ENCODE measurements at places on chromosomes 1 and 21.

DNA sequence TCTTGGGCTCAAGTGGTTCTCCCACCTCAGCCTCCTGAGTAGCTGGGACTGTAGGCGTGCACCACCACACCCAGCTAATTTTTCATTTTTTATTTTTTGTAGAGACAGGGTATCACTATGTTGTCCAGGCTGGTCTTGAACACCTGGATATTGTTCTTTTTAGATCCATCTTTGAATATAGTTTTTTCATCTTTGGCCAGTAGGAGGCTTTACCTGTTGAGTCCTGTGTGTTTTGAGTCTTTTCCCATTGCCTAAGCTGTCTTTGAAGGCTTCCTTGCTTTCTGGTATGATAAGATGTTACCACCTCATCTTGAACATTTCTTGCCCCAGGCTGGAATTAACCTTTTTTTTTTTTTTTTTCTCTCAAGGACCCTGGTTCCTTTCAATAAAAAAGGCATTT is 387.8 kb upstream of the RUNX1 start:
- peak; percentile 9 for DNase-seq

GRCh38 chr1:170716835-170717429 is 53.0 kb downstream of the PRRX1 start:
- DNase-seq: no peak

DNA sequence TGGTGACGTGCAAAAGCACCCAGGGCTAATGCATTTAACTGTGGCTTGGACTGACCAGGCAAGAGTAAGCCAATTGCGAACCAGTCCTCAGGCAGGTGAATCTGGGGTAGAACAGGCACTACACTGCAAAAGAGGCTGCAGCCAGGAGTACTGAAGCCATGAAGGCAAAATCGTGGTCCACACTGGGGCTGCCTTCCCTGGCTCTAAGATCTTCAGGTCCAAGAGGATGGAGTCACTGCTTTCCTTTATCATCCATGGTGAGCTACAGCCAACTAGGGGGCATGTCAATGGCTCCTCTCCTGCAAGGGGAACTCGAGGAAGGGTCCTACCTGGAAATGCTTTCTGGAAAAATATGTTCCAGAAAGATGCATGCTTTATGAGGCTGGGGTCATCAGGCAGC is 100.6 kb upstream of the AJAP1 start:
- no peak for DNase-seq

GRCh38 chr1:236303675-236304074 is 21.9 kb upstream of the ERO1B start:
- no peak for DNase-seq

- DNase-seq: no peak
Observed at GRCh38 chr1:164937291-164937690, 378.3 kb downstream of the PBX1 start.

GRCh38 chr1:197440715-197441114 is 172.7 kb downstream of the CRB1 start:
- no peak for DNase-seq

DNA sequence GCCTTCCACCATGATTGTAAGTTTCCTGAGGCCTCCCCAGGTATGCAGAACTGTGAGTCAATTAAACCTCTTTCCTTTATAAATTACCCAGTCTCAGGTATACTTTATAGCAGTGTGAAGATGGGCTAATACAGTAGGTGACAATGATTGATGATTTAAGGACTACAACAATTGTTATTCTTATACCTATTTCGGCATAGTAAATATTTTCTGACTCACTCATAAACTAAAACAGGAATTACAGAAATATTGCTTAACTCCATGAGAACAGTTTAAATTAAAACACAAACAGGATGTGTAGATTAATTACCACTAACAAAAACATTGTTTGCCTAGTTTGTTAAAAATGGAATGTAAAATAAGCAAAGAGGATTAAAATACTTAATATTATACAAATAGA is 839.9 kb downstream of the LTN1 start:
- no peak for DNase-seq
